Caki2 (cell line): ENCODE measurements at places on chromosomes 3 and 15.
A peak's percentile ranks its signal among the peaks of the same experiment; 100 is the strongest.

DNA sequence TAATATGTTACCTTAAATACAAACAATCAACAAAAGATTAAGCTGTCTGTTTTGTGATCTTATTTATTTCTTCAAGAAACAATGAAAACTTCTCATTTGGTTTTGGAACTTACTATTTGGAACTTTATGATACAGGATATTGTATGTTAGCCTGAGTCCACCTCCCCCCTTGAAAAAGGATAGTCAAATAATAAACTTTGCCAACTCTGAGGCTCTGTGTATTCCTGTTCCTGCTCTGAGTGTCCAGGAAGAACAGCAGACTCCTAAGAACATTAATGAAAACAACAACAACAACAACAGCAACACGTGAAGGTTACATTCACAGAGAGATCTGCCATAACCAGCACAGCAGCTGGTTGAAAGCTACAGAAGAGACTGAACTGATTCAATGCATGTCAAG, 108.1 kb upstream of the AADACL2 start:
- no peak for DNase-seq

- no peak for DNase-seq
These were observed 24.0 kb upstream of the TRH start for GRCh38 chr3:129950318-129951046.

GRCh38 chr3:157692468-157692867, 189.3 kb upstream of the VEPH1 start:
- no peak for DNase-seq

DNA sequence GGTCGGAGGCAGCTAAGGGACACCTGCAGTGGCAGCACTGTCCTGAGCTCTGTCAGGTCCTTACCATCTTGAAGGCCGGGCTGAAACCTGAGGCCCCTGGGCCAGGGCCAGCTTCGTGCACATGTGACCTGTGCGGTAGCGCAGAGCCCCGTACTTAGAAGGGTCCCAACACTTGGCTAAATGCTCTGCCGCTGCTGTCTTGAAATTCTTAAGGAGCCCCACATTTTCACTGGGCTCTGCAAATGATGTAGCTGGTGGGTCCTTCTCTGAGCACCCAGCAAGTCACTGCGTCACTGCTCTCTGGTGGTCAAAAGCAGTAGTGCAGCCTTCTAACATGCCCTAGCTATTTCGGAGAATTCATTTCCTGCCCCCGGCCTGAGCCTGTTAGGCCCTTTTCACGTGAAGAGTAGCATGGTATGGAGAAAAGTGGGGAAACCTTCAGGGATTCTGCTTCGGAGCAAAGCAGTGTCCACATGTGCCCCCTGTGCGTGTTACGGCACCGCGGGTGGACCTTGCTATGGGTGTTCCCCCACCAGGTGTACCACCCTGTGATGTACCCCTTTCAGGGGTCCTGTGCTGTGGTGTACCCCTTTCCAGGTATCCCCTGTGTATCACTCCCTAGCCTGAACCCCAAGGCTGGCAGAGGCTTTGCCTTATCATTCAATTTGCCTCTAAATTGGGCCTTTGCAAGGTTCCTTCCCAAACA, 79.7 kb downstream of the TMEM266 start:
- peak; percentile 54 for DNase-seq

DNA sequence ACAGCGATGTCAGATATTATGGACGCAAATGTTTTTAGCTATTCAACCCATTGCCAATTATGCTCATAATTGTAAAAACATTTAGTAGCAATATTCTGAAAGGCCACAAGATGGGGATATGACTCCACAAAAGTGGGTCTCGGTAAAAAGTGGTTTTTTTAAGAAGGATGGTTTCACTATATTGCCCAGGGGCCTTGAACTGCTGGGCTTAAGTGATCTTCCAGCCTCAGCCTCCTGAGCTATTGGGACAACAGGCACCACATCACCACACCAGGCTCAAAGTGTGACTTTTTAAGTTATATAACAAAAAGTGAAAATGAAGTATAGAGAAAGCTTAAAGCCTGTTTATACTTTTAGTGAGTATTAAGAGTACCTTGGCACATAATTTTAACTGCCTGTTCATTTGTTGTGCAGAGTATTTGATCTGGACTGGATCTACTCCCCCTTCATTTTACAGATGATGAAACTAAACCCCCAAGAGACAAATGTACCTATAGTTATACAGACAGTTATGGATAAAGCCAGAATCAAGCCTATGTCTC, 9.4 kb downstream of the NAA50 start:
- peak; percentile 24 for DNase-seq

- DNase-seq: no peak
These were observed 135.9 kb downstream of the FEZF2 start for GRCh38 chr3:62237286-62237948.

GRCh38 chr15:41288464-41288863, 43.9 kb downstream of the OIP5 start:
- DNase-seq: no peak

DNA sequence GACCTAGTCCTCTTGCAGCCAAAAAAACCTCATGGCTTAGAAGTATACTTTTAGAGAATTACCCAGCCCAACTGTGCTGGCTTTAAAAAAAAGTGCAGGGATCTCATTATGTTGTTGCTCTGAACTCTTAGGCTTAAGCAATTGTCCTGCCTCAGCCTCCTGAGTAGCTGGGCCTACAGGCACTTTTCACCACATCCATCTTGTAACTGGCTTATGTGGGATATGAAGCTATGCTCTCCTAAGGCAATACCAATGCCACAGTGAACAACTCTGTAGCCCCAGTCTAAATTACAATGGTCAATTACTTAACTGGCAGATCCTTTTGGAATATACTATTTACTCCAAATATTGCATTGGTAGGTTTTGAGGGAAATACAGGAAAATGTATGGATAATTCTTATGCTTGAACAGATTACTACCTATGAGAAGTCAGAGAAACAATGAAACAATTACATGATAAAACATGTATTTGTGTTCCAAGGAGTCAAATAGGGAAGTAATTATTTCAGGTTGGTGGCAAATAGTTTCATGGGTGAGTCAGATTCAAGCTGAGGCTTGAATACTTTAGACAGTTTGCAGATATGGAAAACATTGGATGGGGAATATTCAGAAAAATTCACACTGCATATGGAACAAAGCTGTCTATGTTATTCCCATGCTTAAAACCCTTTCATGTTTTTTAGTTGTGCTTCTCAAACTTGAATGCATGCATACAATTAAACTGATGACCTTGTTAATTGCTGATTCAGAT, 34.6 kb upstream of the GPR149 start:
- DNase-seq: no peak

- DNase-seq: peak; percentile 78
These were observed 110.5 kb upstream of the RAP2B start for GRCh38 chr3:153051427-153052095.

GRCh38 chr3:134797741-134798451, 2.8 kb downstream of the EPHB1 start:
- DNase-seq: no peak

DNA sequence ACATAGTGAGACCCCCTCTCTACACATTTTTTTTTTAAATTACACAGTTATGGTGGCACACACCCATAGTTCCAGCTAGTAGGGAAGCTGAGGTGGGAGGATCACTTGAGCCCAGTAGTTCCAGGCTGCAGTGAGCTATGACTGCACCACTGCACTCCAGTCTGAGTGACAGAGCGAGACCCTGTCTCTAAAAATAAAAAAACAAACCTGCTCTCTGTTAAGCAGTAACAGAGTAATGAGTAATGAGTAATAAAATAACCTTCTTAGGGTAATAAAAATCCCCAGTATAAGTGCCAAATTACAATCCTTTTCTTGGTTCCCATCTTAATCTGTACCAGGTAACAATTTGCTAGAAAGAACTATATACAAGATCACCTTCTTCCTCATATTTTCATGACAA, 65.9 kb upstream of the PLXND1 start:
- DNase-seq: peak; percentile 52

GRCh38 chr3:141699897-141700296, 38.2 kb upstream of the RNF7 start:
- no peak for DNase-seq

DNA sequence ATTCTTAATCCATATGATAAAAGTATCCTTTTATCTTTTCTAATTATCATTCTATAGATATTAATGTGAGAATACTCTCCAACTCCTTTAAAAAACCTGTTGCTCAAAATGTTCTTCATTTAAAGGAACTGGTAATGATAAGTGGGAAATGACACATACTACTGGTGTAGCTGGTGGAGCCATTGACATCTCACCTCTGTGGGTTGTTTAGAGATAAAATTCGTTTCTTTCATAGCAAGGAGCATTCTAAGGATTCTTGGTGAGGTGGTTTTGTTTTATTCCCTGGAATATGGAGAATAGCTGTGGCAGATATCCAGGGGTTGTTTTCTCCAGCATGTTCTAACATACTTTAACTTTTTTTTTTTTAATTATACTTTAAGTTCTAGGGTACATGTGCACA, 299.8 kb upstream of the THBS1 start:
- no peak for DNase-seq

GRCh38 chr3:47347217-47347801, 33.5 kb upstream of the PTPN23 start:
- no peak for DNase-seq

DNA sequence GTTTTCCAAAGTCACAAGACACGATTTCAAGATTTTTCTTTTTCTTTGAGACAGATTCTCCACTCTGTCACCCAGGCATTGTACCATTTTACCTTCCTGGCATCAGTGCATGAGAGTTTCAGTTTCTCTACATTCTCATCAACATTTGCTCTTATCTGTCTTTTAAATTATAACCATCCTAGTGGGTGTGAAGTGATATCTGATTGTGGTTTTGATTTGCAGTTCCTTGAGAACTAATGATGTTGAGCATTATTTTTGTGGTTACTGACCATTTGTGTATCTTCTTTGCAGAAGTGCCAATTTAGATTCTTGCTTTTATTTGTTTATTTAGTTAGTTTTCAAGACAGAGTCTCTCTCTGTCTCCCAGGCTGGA, 41.2 kb downstream of the ADIPOQ start:
- peak; percentile 14 for DNase-seq

GRCh38 chr3:49135499-49135898, 2.6 kb upstream of the LAMB2 start:
- DNase-seq: no peak

DNA sequence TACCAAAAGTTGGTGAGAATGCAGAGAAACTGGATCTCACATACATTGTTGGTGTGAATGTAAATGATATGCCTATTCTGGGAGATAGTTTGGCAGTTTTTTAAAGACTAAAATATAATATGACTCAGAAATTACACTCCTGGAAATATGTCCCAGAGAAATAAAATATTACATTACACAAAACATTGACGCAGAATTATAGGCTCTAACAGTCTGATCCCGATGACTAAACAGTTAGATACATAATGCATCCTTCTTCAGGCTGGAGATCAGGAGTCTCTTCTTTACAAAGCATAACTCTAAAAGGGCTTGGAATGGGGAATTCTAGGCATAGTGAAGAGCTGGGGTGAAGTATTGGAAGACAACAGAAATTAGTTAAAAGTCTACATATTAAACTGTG, 586.2 kb upstream of the NECTIN3 start:
- DNase-seq: no peak

- no peak for DNase-seq
These were observed 126.8 kb upstream of the ABI3BP start for GRCh38 chr3:101120039-101120438.

DNA sequence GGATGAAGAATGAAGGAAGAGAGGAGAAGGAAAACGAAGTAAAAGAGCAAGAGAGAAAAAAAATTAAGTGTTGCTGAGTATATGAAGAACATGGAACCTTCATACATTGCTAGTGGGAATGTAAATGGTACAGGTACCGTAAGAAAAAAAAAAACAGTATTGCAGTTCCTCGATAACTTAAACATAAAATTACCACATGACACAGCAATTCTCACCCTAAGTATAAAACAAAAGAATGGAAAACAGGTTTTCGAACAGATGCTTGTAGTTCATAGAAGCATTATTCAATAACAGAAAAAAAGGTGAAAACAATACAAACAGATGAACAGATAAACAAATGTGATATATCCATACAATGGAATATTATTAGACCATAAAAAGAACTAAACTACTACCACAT, 51.6 kb downstream of the SENP7 start:
- no peak for DNase-seq

DNA sequence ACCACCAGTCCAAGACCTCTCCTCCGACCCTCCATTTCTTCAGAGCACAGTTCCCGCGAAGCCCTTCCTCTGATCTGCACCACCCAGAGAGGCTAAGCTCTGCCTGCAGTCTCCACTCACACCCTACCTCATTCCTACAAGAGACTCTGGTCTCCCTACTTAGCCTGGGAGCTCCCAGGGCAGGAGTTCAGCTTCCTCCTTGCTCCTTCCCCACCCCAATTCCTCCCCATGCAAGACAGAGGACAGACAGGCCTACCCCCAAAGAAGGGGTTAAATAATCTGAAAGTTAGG, 12.6 kb upstream of the VIPR1 start:
- no peak for DNase-seq

GRCh38 chr3:52230461-52230860, 5.0 kb upstream of the TLR9 start:
- DNase-seq: no peak

GRCh38 chr3:149374391-149374790, 3.1 kb downstream of the TM4SF1 start:
- DNase-seq: no peak

- no peak for DNase-seq
These were observed 16.3 kb upstream of the PCSK6 start for GRCh38 chr15:101505610-101506337.

- DNase-seq: peak; percentile 22
These were observed 463.0 kb downstream of the ERC2 start for GRCh38 chr3:56005196-56005805.

GRCh38 chr3:83354205-83354604, 1592.8 kb upstream of the GBE1 start:
- no peak for DNase-seq

GRCh38 chr15:81146466-81146865, 12.4 kb downstream of the CFAP161 start:
- DNase-seq: no peak

GRCh38 chr3:186464424-186465093, 79.6 kb downstream of the CRYGS start:
- no peak for DNase-seq

- no peak for DNase-seq
These were observed 332.4 kb upstream of the PPP2R3A start for GRCh38 chr3:135633078-135633477.

GRCh38 chr15:63339006-63339766, 42.5 kb downstream of the CA12 start:
- DNase-seq: no peak

DNA sequence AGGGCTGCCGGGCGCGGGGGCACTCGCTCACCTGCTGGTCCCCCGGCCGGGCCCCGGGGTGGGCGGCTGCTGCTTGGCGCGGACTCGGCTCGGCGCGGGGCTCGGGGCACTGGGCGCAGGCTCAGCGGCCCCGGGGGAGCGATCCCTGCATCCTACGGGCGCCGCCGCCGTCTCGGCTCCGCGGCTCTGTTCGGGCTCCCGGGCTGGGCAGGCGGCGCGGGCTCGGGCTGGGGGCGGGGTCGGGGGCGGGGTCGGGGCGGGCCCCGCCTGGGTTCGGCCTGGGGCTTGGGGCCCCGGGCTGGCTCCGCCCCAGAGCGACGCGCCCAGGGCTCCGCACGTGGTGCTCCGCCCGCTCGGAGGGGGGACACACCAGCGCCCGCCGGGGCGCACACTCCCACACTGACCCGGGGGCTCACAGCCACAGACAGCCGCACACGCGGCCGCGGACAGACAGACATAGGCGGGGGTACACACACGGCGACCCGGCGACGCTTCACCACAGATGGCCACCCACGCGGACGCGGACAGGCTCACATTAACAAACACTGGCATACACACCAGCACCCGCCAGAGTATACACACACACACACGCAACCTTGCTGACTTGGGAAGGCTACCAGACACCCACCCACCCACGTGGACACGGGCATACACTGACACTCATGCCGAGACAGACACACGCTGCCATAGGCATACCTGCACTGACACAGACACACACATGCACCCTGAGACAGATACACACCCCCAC, at the start of gene SCN5A:
TSS of gene SCN5A (minus strand) at position 188 of the 748 bp plus-strand sequence. CDS start 16,380 bp downstream, outside the sequence.
- peak; percentile 20 for DNase-seq
